Thoracic aorta endothelial cell (primary cell): ENCODE measurements at places on chromosomes 16 and 17. TPM values are rescaled to one million over a fixed set of nuclear protein-coding genes. Genes with fewer than 3 reads are reported as not detected.

The SEPHS2 gene
- total RNA-seq, result 14.5 and 15.7 TPM in 2 replicates

The OTOP2 gene
- not detected in 2 replicates for total RNA-seq

The GAST gene
- total RNA-seq, result not detected in 2 replicates

The HLF gene
- total RNA-seq, result under 0.01 and 0.22 TPM in 2 replicates

The MYOCD gene
- not detected in 2 replicates for total RNA-seq

The OVCA2 gene
- total RNA-seq, result 58.8 and 74.5 TPM in 2 replicates

The C16orf96 gene
- total RNA-seq, result 0.07 TPM in 1 of 2 replicates, not detected in the other
